ENCODE measurements at places on chromosomes 12 and 14.

DNA sequence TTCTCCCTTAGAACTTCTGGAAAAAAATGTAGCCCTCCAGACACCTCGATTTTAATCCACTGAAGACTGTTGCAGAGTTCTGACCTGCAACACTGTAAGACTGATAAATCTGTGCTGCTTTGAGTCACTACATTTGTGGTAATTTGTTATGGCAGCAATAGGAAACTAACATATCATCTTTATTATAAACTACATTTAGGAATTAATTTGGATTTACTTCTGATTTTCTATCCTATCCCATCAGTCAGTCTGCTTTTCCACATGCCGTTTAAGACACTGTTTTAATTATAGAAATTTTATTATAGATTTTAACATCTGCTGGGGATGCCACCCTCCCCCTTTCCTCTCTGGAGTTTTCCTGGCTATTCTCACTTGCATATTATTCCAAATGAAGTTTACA lies 375.2 kb downstream of the DUSP6 start:
- no peak for DNase-seq

GRCh38 chr12:104490850-104491249 lies 34.1 kb downstream of the CHST11 start:
- DNase-seq, result no peak

DNA sequence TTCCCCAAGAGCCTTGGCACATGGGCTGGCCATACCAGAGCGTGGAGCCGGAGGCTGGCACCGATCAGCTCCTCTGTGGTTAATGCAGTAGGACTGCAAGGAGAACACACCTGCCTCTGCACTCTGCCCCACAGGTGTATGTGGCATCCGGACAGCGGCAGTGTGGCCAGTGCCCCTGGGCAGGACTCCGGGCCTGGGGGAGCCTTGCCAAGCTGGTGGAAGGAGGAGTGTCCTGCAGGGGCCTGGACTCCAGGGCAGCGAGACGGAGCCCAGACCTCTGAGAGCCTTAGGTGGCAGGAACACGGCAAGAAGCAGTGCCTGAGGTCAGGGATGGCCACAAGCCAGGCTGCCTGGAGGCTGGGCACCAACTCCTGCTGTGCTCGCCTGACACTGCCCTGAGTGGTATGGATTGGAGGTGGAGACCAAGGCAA lies 5.3 kb upstream of the BEGAIN start:
- no peak for DNase-seq

DNA sequence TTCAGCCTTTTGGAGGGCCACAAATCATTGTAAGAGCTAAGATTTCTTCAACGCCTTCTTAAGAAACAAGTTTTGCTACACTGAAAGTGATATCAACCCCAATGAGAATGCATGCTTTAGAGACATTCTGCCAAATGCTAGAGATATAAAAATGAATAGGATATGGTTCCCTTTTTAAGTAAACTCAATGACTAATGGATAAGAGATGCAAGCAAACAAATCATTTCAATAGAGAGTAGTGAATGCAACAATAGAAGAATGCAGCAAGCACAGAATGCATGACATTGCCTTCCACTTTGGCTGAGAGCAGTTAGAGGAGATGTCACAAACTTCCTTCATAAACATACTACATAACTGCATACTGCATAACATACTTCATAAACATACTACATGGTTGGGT lies 116.4 kb downstream of the PDZRN4 start:
- DNase-seq, result no peak

GRCh38 chr14:96897184-96897583 lies 100.0 kb downstream of the VRK1 start:
- no peak for DNase-seq

DNA sequence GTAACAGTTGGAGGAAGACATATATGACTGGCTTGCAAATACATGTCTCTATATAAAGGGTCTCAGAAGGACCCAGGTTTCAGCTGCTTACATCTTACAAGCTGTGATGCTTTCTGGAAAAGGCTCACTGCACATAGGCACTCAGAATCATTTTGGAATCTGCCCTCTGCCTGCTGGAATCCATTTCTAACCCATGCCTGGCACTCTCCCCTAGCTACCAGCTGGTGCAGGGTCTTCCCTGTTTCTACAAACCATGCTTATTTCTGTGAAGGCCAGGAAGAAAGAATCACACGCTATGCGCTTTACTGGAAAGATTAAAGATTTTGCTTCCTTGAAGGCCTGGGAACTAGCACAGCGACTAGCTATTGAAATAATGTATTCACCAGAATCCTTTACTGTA lies 151.3 kb downstream of the DICER1 start:
- DNase-seq, result no peak

GRCh38 chr12:123808167-123808566 lies 46.1 kb downstream of the DNAH10 start:
- no peak for DNase-seq

DNA sequence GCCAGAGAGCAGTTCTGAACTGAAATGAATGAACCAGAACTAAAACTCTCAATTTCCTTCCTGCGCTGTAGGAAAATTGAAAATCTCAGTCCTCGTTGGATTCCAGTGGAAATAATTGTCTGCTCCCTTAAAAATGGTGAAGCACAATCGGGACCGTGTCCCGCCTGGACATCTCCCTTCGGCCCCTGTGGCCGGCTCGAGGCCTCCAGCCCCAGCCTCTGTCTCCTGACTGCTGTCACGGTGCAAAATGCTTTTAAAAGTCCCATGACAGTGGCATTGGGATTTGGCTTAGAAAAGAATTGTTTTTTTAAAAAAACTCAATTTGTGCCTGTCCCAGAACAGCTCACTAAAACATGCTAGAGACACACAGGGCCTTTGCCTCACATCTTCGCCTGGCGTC lies 142.5 kb downstream of the ZNF664 start:
- DNase-seq, result no peak

DNA sequence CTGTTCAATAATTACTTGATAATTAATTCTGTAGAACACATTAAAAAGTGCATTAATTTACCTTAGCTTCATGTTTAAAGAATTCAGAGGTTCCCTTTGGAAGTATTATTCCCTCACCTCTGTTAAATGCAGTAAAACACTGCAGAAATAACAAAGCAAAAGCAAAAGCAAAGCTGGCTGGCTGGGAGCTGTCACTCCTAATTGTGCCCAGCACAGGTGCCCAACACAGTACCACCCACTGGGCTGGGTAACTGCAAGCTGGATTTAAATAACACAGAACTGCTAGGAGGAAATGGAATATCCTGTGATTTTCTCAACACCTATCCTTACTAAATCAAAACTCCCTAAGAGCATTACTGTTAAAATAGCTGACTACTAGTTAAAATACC lies 72.6 kb downstream of the SLC2A13 start:
- DNase-seq, result no peak

DNA sequence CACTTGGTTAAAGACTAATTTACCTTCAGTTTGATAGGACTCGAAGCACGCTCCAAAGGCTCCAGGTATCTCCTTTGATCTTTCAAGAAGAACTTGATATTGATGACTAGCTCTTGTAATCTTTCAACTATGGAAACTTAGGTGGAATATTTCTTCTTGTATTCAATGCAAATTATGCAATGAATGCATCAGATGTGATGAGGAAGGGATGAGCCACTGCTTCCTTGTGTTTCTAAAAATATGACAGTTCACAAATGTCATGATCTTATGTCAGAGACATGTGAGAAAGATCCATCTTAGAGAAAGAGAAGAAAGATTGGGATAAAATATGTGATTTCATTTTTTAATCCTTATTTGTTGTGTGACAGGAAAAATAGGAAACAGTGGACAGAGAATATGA lies 9.9 kb downstream of the RNASE9 start:
- DNase-seq, result no peak

DNA sequence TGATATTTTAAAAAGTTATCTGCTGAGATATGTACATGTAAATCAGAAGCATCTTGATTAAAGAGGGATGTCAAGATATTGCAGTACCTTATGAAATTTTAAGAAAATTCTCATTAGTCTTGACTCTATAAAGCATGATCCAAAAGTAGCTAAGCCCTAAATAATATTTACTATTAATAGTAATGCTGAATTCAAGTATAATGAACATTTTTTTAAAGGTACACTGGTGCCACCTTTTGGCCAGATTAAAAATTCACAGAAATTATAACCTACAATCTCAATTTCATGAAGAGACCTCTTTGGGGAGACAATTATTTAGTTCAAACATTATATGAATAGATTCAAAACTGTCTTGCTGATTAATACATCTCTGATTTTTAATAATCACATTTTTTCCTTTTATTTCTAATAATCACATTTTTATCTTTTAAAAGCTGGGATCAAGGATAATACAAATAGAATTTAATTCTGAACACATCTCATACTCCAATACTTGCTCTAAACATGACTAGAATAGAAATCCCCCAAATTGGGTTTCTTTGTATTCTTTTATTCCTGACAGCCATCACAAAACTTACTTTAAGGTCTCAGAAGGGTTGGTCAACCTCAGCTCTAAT lies 13.4 kb downstream of the AKAP5 start:
- no peak for DNase-seq

GRCh38 chr12:101845137-101845711 lies 14.5 kb upstream of the GNPTAB start:
- DNase-seq, result no peak

GRCh38 chr12:50302686-50303085 lies 19.4 kb upstream of the LIMA1 start:
- DNase-seq, result no peak

GRCh38 chr14:22994762-22995275 lies 12.5 kb upstream of the AJUBA start:
- DNase-seq, result no peak

GRCh38 chr14:69154779-69155178 lies 1.9 kb upstream of the DCAF5 start:
- DNase-seq, result no peak

- no peak for DNase-seq
Observed at GRCh38 chr12:116614194-116614915, 55.2 kb downstream of the MAP1LC3B2 start.

- no peak for DNase-seq
Observed at GRCh38 chr12:107749083-107749482, 11.9 kb downstream of the PRDM4 start.

GRCh38 chr12:103495469-103496456 lies at the start of gene C12orf42:
TSS of gene C12orf42 (minus strand) at chr12:103495968. CDS start at chr12:103478426, 17,542 bp downstream.
- DNase-seq, result peak; percentile 36

GRCh38 chr12:121893961-121894460 lies 5.4 kb downstream of the PSMD9 start:
- DNase-seq, result no peak

DNA sequence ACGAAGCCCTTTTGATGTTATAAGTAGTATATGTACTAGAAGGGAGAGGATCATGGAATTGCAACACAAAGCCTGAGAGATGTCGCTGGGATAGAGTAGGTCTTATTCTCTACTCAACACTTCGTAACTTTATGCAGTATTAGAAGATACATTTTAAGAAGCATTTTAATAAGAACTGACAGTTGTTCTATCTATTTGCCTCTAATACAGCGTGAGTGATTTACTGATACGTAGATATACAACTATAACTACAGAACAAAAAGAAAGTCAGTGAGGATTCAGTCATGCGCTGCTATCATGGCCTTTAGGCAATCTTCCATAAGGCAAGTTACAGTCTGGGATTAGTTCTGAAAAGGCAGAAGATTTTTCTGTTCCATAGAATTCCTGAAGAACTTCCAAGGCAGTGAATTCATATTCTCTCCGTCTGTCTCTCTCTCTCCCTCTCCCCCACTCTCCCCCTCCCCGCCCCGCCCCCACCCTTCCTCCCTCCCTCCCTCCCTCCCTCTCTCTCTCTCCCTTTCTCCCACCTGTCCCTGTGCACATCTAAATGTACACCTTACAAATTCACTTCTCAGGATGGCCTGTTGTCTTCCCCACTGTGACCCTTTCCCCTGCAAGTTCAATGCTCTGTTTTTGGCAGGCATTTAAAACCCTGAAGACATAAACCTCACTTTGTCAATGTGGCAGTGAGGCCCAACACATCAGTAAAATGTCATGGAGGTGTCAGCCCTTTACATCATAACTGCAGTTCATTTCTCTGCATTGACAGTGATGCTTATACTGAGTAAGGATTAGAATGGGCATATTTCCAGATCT lies 470.6 kb downstream of the EGLN3 start:
- DNase-seq, result no peak

GRCh38 chr14:68146818-68147217 lies 327.2 kb downstream of the RAD51B start:
- DNase-seq, result no peak

DNA sequence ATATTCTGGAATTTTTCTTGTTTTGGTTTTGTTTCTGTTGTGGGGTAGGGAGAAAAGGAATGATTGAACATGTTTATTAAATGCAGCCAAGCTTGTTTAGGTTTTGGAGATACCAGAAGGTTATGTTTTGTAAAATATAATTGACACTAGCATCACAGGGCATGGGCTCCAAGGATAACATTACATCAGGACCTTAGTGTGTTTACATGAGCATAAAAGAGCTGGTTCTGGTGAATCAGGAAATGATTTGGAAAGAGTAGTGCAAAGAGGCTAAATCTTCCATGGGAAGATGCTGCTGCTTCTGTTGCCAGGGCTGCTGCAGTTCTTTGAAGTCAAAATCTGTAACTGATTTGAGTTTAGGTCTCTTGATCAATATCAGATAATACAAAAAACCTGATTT lies 118.7 kb downstream of the ETNK1 start:
- DNase-seq, result no peak

- no peak for DNase-seq
Observed at GRCh38 chr14:46248001-46248630, 403.5 kb downstream of the RPL10L start.

DNA sequence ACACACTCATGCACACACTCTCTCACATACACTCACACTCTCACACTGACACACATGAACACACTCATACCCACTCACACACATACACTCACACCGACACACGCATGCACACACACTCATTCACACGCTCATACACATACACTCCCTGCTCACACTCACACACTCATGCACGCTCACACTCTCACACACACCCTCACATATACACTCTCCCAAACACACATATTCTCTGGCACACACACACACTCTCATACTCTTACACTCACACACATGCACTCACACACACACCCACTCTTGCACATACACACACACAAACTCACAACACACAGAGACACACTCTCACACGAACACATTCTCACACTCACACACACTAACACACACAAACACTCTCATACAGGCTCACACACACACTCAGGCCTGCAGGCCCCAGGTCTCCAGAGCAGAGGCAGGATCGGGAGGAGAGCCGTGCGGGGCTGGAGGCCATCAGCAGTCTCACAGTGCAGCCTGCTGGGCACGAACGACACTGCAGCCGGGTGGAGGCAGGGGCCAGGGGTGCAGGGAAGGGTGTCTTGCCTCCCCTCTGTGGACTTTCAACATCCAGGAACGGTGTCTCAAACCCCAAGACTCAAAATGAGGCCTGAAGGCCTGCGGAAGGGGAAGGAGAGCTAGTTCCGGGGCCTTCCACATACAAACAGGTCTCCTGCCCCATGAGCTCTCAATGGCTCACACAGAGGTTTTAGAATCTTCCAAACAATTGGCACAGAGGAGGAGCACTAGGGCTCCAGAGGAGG lies 148.7 kb downstream of the ANO2 start:
- DNase-seq, result no peak

GRCh38 chr12:120237360-120238171 lies 28.0 kb downstream of the PXN start:
- DNase-seq, result no peak

GRCh38 chr12:6241495-6241894 lies 41.3 kb downstream of the CD9 start:
- DNase-seq, result no peak

All from stimulated activated CD8-positive, alpha-beta memory T cell treated with anti-CD3 and anti-CD28 coated beads, Interleukin-4, amount 100 ng/mL, for 4 hours (primary cell).